ENCODE measurements at places on chromosomes 11 and 22. TPM values are rescaled to one million over a fixed set of nuclear protein-coding genes. Genes with fewer than 3 reads are reported as not detected.

RAB3IL1 gene
- 0.15 TPM for polyA plus RNA-seq

RNF26 gene
- 8.3 TPM for polyA plus RNA-seq

PYGM gene
- polyA plus RNA-seq, result 0.69 TPM

PLEKHA7 gene
- polyA plus RNA-seq, result 0.27 TPM

FOLH1 gene
- polyA plus RNA-seq, result 0.24 TPM

Measured in Purkinje cell (primary cell).